ENCODE measurements at places on chromosomes 5 and 9. TPM values are rescaled to one million over a fixed set of nuclear protein-coding genes. Genes with fewer than 3 reads are reported as not detected.
A peak's percentile ranks its signal among the peaks of the same experiment; 100 is the strongest.

The NUTM2G gene
- total RNA-seq = not detected

DNA sequence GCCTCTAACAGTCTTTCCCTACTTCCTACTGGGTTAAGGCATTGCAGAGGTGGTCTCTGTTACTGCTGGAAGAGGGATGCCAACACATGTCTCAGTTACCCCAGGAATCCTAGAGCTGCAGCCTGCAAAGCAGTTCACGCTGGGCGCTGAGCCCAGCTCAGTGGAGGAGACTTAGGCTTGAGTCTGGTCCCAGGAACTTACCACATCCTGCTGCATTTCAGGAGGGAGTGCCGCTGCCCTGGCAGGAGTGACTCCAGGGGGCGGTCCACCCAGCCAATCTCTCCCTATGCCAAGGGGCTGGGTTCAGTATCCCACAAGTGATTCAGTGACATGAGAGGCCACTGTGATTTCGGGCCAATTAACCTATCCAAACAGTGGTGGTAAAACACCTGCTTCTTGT is 7.6 kb downstream of the TTC16 start:
- DNase-seq = no peak

DNA sequence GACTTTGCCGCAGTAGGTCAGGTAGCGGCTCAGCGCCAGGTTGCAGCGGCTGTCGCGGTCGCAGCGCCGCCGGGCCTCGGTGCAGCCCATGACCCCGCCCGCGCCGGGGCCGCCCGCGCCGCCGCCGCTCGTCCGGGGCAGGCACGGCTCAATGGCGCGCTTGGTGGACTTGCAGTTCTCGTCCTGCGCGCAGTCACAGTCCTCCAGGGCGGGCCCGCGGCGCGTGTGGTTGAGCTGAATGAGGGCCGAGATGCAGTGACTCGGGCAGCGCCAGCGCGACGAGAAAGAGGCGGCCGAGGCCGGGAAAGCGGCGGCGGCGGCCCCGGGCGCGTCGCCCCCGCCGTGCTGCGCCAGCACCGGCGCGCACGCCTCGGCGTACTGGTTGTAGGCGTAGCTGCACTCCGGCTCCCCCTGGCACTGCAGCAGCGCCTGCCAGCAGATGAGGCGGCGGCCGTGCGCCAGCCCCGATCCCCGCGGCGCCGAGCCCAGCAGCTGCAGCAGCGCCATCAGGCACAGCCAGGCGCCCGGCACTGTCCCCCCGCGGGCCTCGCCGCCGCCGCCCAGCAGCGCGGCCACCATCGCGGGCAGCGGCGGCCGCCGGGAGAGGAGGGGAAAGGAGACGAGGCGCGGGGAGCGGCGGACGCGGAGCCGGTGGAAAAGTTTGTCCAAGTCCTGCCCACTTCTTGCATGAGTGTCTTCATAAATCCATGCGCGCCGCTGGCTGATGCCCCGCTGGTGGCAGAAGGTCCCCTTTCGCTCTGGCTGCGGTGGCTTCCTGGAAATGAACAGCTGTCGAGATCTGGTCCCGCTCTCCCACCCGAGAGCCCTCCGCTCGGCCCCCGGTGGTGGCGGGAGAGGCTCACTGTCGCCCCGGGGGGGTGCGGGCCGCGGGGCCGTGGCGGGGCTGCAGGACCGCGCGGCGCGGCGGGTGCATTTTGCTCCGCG is 833 bp downstream of the GAS1 start:
- DNase-seq = peak; percentile 6

The OR1Q1 gene
- total RNA-seq = not detected

The SAXO1 gene
- not detected for total RNA-seq

The ACTBL2 gene
- not detected for total RNA-seq

The CSF1R gene
- not detected for total RNA-seq

DNA sequence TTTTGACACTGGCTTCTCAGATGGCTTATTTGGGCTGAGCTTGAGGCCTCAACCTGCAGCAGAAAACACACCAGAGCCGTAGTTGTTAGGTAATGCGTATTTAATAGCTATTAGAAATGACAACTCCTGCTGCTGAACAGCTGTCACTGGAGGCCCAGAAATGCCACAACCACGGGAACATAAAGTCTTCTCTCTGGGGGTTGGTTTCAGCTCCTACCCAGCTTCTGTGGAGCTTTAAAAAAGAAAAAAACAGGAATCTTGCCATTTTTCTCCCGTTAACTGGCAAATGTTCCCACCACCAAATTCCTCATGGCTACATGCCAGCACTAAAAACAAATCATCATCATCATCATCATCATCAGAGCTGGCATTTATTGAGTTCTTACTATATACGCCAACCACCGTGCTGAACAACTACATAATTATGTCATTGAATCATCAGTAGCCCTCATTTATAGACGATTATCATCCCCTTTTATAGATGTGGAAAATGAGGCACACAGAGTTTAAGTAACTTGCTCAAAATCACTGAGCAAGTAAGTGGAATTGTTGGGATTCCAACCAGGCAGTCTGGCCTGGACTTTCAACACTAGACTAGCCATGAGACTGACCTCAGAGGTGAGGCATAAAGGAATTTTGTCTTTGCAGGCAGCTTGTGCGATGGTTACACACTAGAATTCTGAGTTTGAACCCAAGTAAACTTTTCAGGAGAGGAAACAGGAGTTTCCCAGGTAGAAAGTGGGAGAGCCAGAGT is 185.3 kb upstream of the WWC1 start:
- DNase-seq = no peak

The STKLD1 gene
- 1.4 TPM for total RNA-seq

The ADRB2 gene
- 4.6 TPM for total RNA-seq

DNA sequence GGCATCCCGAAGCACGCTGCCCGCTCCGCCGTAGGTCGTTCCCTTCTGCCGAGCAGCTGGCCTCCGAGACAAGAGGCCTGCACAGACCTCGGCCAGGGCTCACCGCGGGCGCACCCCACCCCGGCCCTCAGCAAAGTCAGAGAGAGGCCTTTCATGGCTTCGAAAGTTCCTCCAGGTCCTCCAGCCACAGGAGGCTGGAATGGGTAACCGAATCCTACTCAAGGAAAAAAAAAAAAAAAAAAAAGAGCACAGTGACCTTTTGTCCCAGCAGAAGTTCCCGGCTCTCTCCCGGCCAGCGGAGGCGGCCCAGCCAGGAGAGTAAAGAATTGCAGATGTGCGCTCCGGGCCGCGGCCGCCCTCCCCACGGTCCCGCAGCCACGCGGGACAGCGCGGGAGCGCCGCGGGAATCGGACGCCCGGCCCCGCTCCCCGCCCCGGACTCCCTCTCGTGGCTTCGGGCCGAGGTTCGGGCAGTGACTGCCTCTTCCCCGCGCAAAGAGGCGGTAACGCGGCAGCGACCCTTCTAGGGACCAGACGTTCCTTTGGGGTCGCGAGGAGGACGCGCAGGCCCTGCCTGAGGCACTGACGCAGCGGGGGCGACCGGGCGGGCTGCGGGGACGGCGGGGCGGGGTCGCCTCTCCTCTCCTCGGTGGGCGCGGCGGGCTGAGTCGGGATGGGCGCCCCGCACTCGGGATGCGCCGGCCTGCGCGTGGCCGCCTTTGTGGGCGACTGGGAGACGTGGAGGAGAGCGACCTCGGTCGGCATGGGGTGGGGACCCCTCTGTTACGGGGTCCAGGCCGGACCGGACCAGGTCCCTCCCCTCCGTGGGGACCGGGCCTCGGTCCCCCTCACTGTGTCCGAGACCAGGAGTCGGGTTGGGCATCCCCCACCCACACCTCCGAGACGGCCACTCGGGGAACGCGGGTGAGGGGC is 754 bp downstream of the GFPT2 start:
- DNase-seq = no peak

The SMIM3 gene
- not detected for total RNA-seq

GRCh38 chr5:173625261-173625660 is 8.8 kb upstream of the BOD1 start:
- no peak for DNase-seq

- no peak for DNase-seq
These were observed 29.3 kb downstream of the CARTPT start for GRCh38 chr5:71748360-71748759.

The TIFAB gene
- total RNA-seq = not detected

The EFNA5 gene
- 3.6 TPM for total RNA-seq

- DNase-seq = no peak
These were observed 53.2 kb upstream of the KCNMB1 start for GRCh38 chr5:170442391-170442790.

DNA sequence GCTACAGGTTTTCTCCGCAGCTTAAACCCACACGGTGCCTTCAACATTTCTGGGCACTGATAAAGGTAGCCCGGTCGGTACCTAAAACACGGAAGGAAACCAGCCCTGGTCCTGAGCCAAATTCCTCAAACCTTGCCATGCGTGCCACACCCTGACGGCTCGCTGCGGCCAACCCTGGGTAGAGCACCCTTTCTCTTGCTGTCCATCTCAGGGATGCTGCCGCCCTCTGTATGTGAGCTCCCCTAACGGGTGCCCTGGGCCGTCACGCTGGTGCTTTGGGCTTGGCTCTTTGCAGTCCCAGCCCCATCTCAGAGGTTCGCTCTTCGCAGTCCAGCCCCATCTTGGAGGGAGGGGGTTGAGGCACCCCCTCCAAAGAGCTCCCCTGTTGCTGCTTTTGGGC is 43.9 kb downstream of the PNPLA7 start:
- DNase-seq = no peak

The TRIM14 gene
- 31.2 TPM for total RNA-seq

The ACOT12 gene
- not detected for total RNA-seq

GRCh38 chr9:120692901-120693699 is 21.2 kb downstream of the MEGF9 start:
- peak; percentile 8 for DNase-seq

- DNase-seq = no peak
These were observed 207.0 kb upstream of the ACO1 start for GRCh38 chr9:32177396-32177795.

DNA sequence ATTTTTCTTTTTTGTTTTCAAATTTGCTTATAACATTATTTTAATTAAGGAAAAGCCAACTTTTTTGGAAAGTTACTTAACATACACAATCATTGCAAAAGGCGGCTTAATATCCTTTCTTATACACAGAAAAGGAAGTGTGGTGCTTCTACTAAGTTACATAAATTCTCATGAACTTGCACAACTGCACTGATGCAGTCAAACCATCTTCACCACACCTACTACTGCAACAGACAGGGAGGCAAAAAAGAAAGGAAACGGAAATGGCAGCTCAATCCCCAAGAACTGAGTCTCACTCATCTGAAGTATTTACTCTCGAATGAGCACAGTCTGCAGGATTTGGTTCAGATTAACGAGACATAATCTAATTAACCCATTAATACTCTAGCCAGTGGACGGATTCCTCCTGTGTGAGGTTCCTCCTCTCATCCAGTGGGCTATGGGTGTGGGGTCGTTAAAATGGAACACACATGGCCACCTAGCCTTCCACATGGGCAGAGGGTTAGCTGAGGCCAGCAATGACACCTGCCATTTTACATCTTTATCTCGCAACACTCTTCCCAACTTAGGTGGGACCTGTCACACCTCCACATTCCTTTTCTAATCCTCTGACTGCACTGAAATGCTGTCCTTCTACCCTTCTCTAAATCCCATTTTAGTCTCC is 30.0 kb downstream of the GOLM1 start:
- DNase-seq = no peak

GRCh38 chr9:3409453-3409852 is 116.3 kb downstream of the RFX3 start:
- no peak for DNase-seq

GRCh38 chr9:2730971-2731370 is 13.7 kb downstream of the KCNV2 start:
- no peak for DNase-seq

GRCh38 chr9:76602199-76602598 is 143.2 kb downstream of the GCNT1 start:
- no peak for DNase-seq

The KCNIP1 gene
- total RNA-seq = not detected

The RAD17 gene
- 96.8 TPM for total RNA-seq

GRCh38 chr9:30197954-30198353 is 2186.5 kb upstream of the ACO1 start:
- peak; percentile 45 for DNase-seq

The CTSV gene
- 0.31 TPM for total RNA-seq

The CCNO gene
- total RNA-seq = 2.3 TPM

DNA sequence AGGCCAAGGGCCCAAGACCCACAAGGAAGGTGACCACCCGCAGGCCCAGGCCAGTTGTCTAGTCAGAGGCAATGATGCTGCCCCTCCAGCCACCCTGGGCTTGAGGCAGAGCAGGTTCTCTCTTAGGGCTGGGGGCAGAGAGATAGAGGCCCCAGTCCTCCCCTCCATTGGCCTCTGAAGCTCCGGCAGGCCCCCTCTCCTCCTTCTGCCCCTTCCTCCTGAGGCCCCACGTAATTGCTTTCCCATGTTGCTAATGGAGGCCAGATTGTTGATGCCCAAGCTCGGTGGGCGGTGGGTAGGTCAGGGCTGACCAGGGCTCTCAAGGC is 26.6 kb upstream of the ENHO start:
- DNase-seq = no peak

The PDE8B gene
- total RNA-seq = 0.21 TPM

DNA sequence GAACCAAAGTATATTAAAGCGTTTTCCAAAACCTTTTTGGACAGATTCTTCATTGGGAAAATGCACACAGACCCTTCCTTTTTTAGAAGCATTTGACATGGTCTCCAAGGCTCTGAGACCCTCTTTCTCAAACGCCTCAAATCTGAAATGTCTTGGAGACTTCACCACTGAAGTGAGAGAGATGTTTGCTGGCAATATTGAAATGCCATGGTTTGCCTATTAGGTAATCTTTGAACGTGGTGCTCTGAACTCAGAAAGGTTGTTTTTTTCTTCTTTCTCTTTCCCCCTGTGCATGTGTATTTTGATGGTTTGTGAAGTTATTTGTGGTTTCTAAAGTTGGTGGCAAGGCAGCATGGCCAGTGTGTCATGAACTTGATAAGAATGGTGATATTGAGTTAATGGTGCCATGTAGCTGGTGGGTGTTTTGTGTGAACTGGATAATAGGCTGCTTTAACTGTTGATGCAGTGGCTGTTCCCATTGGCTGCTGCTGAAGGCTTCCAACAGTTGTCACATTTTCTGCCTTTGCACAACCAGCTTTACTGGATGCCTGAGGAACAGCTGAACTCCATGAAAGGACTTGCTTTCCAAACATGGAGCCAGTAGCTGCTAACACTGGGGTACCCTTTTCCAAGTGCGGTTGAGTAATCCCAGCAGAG is 1.7 kb downstream of the PALM2AKAP2 start:
- no peak for DNase-seq

DNA sequence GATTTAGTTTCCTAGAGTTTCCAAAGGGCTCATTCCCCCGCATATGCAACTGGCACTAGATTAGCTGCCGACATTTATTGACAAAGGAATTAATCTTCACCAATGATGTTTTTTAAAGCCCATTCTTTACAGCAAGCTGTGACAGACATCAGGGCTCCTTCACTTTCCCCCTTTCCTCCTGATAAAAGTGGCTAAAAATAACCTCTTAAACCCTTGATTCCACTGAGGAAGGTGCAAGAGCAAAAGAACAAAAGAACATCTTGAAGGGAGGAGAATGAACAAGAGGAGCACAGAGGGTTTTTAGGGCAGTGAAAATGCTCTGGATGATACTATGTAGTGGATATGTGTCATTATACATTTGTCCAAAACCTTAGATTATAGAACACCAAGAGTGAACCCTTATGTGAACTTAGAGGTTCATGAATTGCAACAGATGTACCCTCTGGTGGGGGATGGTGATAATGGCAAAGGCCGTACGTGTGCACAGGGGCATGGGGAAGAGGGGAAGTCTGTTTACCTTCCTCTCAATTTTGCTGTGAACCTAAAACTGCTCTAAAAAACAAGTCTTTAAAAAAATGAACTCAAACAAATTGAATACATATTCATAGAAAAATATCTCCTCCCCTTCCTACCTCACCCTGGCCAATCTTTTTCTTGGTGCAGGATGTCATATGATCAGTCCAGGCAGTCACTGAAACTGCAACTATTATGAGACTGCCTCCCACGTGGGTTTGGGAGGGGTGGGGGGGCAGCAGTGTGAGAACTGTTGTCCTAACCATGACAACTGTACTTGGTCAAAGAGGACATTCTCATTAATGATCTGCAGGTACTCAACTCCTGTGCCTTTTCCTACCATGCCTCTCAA is 83.0 kb downstream of the MARCHF3 start:
- no peak for DNase-seq
